Lower lobe of right lung (tissue), 2 donors: ENCODE measurements at places on chromosomes 4 and X. TPM values are rescaled to one million over a fixed set of nuclear protein-coding genes. Genes with fewer than 3 reads are reported as not detected.

GRCh38 chrX:39638526-39638925 lies 459.2 kb downstream of the BCOR start:
- no peaks in the 10 kb centered on the region for H3K27me3 ChIP-seq
- H3K4me3 ChIP-seq: no peak overlapping the region
- no peak overlapping the region for H3K27ac ChIP-seq
- no peak for DNase-seq
- no peaks in the 10 kb centered on the region for H3K4me1 ChIP-seq

The ANKRD17 gene
- 57.4 TPM for total RNA-seq

DNA sequence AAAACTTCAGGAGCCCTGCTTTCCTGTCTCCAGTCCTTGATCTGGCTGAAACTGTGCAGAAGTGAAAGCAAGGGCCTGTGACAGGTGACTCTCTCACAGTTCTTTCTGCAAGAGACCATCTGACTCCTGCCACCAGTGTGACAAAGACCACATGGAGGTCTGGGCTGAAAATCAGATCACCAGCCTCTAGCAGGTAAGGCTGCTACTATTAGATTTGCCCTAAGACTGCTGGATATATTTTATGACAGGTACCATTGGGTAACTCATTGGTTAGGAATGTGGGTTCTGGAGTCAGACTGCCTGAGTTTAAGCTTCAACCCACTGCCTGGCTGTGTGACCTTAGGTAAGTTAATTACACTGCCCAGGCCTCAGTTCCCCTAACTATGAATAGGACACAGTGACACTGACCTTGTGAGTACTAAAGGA lies 163.3 kb upstream of the SLC7A11 start:
- H3K36me3 ChIP-seq: no peaks in the 10 kb centered on the region
- DNase-seq: no peak
- no peak overlapping the region for H3K27ac ChIP-seq
- peaks cover 8% of the 10 kb centered on the region for H3K4me1 ChIP-seq
- no peak overlapping the region for H3K4me3 ChIP-seq
- H3K27me3 ChIP-seq: no peaks in the 10 kb centered on the region

DNA sequence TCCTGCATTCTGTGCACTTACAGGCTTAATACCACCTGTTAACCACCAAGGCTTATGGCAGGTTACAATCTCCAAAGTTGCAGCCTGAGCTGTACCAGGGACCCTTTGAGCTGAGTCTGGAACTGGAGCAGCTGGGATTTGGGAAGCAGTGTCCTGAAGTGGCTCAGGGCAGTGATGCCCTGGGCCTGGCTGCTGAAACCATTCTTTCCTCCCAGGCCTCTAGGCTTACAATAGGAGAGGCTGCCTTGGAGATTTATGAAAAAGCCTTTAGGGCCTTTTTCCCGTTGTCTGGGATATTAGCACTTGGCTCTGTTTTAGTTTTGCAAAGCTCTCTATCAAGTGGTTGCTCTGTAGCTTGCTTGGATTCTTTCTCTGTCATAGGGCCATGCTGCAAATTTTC lies 154.3 kb upstream of the CASK start:
- H3K36me3 ChIP-seq: no peaks in the 10 kb centered on the region
- H3K27me3 ChIP-seq: no peaks in the 10 kb centered on the region

GRCh38 chr4:169766741-169767140 lies 9.0 kb upstream of the HPF1 start:
- no peaks in the 10 kb centered on the region for H3K4me1 ChIP-seq
- H3K36me3 ChIP-seq: no peaks in the 10 kb centered on the region
- no peaks in the 10 kb centered on the region for H3K27me3 ChIP-seq
- H3K27ac ChIP-seq: no peak overlapping the region
- DNase-seq: no peak

GRCh38 chrX:53009032-53009431 lies 39.6 kb upstream of the GPR173 start:
- H3K4me1 ChIP-seq: no peaks in the 10 kb centered on the region
- H3K27me3 ChIP-seq: no peaks in the 10 kb centered on the region
- no peaks in the 10 kb centered on the region for H3K36me3 ChIP-seq
- no peak for DNase-seq
- H3K4me3 ChIP-seq: no peak overlapping the region

DNA sequence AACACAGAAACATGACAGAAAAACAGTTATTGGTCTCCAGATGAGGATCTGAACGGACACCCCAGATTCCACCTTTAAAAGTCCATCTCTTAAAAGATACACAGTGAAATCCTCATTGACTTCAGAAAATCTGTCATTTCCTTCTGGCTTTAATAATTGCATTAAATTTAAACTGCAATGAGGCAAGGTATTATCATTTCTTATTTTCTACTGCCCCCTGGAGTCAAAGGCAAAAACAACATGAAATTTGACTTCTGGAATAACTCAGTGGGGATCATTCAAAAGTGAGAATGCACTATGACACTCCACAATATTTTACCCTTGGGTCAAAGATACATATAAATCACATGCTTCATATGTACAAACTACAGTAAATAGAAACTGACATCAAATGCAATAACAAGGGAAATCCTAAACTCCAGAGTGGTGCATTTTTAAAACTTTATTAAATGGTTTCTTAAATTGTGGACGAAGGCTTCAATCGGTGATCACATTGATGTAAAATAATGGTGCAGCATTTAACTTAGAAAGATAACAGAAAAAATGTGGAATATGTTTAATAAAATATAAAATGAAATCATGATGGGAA lies 56.4 kb upstream of the SPANXN1 start:
- H3K4me3 ChIP-seq: no peak overlapping the region
- no peak for DNase-seq
- no peaks in the 10 kb centered on the region for H3K36me3 ChIP-seq
- no peaks in the 10 kb centered on the region for H3K4me1 ChIP-seq
- no peaks in the 10 kb centered on the region for H3K27me3 ChIP-seq
- no peak overlapping the region for H3K27ac ChIP-seq

DNA sequence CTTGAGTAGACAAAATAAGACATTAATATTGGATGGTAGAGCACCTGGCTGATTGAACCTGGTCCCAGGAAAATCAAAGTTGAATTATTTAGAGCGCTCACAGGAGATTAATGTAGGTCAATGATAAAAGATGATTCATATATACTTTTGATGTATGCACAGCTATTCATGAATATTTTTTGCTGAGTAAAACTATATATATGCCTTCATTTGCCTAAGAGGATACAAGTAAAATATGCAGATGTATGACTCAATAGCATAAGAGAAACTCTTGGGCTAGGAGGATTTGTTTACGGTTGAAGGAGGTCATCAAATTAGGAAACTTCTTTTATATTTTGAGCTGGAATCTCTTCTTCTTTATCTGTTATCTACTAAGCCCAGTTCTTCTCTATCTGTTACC lies 202.7 kb upstream of the HS3ST1 start:
- no peak overlapping the region for H3K27ac ChIP-seq
- DNase-seq: no peak
- no peaks in the 10 kb centered on the region for H3K4me1 ChIP-seq
- no peaks in the 10 kb centered on the region for H3K36me3 ChIP-seq
- H3K27me3 ChIP-seq: no peaks in the 10 kb centered on the region
- H3K4me3 ChIP-seq: no peak overlapping the region

The MAGEB17 gene
- not detected for total RNA-seq

DNA sequence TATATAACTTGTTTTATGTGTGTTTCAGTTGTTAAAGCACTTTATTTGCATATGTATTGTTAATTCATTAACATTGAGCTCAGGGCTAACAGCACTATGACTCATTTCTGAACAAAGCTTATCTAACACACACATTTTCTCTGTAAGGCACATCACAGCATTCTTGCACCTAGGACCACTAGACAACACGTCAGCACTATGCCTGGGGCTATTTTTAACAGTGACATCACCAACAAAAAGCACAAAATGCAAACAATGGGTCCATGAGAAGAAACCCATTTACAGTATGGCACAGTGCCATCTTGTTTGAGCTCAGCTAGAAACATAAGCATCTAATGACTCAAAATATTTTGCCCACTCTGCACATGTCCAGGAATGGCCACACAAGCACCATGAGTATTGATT lies 124.4 kb downstream of the RELL1 start:
- DNase-seq: no peak
- H3K36me3 ChIP-seq: no peaks in the 10 kb centered on the region
- H3K27me3 ChIP-seq: no peaks in the 10 kb centered on the region
- no peak overlapping the region for H3K4me3 ChIP-seq
- no peaks in the 10 kb centered on the region for H3K4me1 ChIP-seq

DNA sequence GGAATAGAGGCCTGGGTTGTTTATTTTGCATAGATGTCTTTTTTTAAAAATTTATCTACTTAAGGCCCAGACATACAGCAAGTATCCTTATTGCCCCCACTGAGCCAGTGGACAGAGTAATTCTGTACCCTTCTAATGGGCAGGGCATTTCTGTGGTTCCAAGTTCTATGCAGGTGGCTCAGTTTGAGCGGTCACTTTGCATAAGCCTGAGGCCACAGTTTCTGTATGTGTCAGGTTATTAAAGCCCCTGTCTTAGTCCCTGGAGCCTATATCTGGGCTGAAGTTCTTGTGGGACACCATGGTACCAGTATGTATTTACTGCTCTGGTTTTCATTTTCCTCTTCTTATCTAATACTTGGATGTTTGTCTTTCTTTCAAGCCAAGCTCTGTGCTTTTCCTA lies 168.8 kb downstream of the MID1IP1 start:
- no peak overlapping the region for H3K27ac ChIP-seq
- DNase-seq: no peak

DNA sequence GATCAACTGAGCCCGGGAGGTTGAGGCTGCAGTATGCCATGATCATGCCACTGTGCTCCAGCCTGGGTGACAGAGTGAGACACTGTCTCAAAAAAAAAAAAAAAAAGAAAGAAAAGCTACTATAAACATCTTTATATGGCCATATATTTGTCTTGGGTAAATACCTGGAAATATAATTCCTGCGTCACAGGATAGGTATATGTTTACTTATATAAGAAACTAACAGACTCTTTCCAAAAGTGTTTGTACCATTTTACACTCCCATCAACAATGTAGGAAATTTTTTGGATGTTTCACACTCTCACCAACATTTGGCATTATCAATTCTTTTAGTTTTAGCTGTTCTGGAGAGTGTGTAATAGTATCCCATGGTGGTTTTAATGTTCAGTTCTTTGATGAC lies 12.8 kb downstream of the P2RY4 start:
- DNase-seq: no peak
- no peak overlapping the region for H3K4me3 ChIP-seq
- no peaks in the 10 kb centered on the region for H3K27me3 ChIP-seq
- no peaks in the 10 kb centered on the region for H3K4me1 ChIP-seq
- no peaks in the 10 kb centered on the region for H3K36me3 ChIP-seq
- H3K27ac ChIP-seq: no peak overlapping the region

DNA sequence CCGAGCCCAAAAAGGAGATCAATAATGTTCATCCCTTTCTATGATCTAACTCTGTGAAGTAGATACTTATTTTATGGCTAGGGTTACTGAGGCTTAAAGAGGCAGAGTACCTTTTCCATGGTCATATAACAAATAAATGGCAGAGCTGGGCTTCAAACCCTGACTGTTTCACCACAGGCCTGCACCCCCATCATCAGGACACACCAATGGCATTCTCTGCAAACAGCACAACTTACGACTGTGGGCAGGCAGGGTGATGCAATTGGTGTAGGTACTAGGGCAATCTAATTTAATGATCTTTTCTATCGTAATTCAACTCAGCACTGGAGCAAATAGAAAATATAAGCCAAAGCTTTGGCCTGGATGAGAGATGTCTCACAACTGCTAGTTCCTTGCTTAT lies 118.8 kb upstream of the CBR4 start:
- no peak overlapping the region for H3K27ac ChIP-seq
- H3K4me1 ChIP-seq: no peaks in the 10 kb centered on the region
- DNase-seq: no peak
- no peaks in the 10 kb centered on the region for H3K27me3 ChIP-seq

DNA sequence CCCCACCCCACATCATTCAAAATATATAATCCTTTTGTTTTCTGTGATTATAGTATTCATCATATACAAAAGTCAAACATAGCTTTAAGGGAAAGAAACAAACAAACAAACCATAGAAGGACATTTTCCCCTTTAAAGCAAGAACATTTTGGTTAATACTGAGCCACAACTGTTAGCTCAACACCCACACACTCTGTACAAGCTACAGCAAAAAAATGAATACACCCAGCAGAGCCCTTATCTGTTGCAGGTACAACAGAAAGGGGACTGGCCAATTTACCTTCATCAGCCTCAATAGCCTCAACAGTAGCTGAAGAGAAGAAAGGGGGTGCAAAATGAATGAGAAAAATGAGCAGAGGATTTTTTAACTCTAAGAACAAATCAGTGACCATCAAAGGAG lies 318.4 kb downstream of the PPP3CA start:
- H3K27ac ChIP-seq: no peak overlapping the region
- peaks cover 25% of the 10 kb centered on the region for H3K36me3 ChIP-seq
- no peaks in the 10 kb centered on the region for H3K4me1 ChIP-seq
